ENCODE measurements at places on chromosomes 6 and 20.

DNA sequence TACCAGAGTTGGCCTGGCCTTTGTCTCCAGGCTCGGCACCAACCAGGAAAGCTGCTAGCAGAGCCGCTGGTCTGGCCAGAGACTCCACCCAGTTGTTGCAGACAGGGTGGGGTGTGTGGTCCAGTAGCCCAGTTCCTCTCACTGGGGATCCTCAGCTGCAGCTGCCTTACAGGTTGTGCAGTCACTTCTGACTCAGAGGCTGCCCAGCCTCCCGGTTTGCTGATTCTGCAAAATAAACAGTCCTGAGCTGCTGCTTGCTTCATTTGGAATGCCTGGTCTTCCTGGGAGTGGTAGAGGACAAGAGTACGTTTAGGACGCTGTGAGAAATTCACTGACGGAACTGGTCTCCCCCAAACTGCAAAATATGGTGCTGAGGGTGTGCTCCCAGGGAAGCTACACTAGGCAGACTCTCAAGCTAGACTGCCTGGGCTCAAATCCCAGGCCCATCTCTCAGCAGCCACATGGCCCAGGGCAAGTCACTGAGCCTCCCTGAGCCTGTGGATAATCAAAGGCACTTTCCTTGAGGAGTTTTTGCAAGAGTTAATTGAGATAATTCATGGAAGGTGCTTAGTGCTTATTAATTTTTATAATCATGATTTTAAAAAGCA lies 246.1 kb downstream of the TFAP2C start:
- peak; percentile 31 for DNase-seq

DNA sequence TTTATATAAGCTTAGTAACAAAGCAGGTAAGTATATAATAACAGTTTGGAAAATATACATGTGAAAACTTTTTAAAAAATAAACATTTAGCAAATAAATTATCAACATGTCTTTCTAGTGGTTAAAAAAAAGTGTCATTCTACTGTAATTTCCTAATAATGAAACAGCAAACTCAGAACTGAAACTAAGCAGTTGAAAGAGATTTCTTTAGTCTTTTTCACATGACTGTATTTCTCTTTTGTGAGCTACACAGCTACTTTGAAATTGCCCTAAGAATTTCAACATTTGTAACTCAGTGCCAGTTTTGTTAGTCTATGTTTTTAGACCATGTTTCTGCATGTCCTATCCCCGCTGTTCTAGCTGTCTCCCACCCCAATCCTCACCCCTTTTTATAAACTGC lies 28.4 kb upstream of the SDHAF4 start:
- no peak for DNase-seq

GRCh38 chr6:112050429-112050828 lies 3.5 kb upstream of the CCN6 start:
- DNase-seq, result no peak

- DNase-seq, result peak; percentile 39
Measured at GRCh38 chr6:98835149-98836024, 1.0 kb downstream of the POU3F2 start.

DNA sequence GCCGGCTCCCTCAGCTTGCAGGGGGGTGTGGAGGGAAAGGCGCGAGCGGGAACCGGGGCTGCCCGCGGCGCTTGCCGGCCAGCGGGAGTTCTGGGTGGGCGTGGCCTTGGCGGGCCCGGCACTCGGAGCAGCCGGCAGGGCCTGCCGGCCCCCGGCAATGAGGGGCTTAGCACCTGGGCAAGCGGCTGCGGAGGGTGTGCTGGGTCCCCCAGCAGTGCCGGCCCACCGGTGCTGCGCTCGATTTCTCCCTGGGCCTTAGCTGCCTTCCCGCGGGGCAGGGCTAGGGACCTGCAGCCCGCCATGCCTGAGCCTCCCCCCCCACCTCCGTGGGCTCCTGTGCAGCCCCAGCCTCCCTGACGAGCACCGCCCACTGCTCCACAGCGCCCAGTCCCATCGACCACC lies 514.5 kb upstream of the GJE1 start:
- DNase-seq, result no peak

Data from GM03348 (cell line).